Amniotic epithelial cell (primary cell): ENCODE measurements at places on chromosomes 7 and 10.

- DNase-seq = peak; percentile 6
These were observed 97.6 kb downstream of the PTN start for GRCh38 chr7:137245890-137246289.

GRCh38 chr10:1210667-1211066 lies 154.5 kb downstream of the WDR37 start:
- DNase-seq = no peak

GRCh38 chr10:27504808-27505460 lies 830 bp downstream of the RAB18 start:
- peak; percentile 67 for DNase-seq

GRCh38 chr10:125684581-125684980 lies 1.6 kb upstream of the TEX36 start:
- no peak for DNase-seq

- DNase-seq = peak; percentile 72
These were observed 102.1 kb downstream of the RTKN2 start for GRCh38 chr10:62166331-62167131.

DNA sequence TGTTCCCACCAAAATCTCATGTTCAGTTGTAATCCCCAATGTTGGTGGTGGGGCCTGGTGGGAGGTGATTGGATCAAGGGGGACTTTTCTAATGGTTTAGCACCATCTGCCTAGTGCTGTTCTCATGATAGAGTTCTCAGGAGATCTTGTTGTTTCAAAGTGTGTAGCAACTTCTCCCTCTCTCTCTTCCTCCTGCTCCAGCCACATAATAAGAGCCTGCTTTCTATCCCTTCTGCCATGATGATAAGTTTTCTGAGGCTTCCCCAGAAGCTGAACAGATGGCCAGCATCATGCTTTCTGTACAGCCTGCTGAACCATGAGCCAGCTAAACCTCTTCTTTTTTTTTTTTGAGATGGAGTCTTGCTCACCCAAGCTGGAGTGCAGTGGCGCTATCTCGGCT lies 910.6 kb downstream of the KCNMA1 start:
- DNase-seq = peak; percentile 7

DNA sequence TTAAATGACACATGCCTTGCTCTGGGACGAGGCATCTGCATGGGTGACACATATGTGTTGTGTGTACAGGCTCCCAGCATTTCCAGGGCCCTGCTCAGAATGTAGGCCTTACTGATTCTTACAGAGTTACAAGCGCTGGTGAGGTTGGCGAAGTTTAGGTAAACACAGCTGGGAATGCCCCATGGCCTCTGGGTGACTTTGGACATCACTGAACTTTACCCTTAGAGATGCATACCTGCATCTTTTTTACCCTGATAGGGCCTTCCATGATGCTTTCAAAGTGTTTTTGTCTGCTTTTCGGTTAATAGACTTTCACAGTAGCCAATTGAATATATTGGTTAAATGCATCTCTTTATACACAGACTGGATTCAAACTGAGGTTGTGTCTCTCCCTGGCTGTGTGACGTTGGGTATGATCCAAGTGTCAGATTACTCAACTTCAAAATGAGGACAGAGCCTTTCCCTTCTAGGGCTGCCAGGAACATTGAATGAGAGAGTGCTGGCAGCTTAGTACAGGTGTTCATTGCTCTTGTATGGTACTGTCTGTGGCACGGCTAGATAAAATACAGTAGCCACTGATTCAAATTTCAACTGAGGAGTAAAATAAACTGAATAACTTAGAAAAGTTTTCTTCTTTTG lies 29.5 kb downstream of the EGFR start:
- no peak for DNase-seq

- no peak for DNase-seq
These were observed 82.9 kb downstream of the HYCC1 start for GRCh38 chr7:22931011-22931410.

GRCh38 chr7:129824291-129825208 lies 128.2 kb downstream of the UBE2H start:
- peak; percentile 20 for DNase-seq

DNA sequence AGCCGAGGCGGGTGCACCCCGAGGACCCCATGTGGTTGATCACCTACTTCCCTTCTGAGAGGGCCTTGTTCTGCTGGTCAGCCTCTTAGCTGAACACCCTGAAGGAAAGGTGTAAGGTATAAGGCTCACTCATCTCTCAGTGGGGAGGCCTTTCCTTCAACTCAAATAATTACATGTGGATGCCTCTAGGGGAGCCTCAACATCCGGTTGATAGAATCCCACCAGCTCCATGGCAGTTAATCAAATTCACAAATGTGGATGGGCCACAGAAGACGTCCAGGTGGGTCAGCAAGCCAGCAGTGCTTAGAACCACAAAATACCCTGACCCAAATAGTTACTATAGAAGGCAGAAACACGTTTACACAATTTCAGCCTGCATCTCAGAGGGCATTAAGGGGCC lies 37.7 kb upstream of the ZNF32 start:
- no peak for DNase-seq

GRCh38 chr7:132307465-132307864 lies 268.8 kb downstream of the PLXNA4 start:
- no peak for DNase-seq

DNA sequence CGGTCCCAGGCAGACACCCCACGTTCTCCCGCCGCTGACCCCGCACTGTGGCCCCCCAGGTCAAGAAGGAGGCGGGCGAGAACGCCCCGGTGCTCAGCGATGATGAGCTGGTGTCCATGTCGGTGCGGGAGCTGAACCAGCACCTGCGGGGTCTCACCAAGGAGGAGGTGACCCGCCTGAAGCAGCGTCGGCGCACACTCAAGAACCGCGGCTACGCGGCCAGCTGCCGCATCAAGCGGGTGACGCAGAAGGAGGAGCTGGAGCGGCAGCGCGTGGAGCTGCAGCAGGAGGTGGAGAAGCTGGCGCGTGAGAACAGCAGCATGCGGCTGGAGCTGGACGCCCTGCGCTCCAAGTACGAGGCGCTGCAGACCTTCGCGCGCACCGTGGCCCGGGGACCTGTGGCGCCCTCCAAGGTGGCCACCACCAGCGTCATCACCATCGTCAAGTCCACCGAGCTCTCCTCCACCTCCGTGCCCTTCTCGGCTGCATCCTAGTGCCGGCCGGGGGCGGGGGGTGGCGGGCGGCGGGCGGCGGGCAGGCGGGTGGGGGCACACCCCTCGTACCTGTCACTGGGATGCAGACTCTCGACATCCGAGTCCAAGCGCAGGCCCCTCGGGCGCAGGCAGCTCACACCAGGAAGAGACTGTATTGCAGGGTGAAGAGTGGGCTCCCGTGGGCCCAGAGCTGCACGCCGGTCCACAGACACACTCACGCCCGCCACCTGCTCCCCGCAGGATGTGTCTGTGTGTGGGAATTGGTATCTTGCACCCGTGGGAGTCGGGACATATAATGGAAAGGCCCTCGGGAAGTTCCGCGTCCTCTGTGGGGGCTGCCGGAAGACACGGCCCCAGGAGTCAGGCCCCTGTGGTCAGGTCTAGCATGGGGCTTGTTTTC lies 9.6 kb downstream of the MAFK start:
- no peak for DNase-seq

GRCh38 chr7:132376361-132377013 lies 199.8 kb downstream of the PLXNA4 start:
- DNase-seq = no peak

DNA sequence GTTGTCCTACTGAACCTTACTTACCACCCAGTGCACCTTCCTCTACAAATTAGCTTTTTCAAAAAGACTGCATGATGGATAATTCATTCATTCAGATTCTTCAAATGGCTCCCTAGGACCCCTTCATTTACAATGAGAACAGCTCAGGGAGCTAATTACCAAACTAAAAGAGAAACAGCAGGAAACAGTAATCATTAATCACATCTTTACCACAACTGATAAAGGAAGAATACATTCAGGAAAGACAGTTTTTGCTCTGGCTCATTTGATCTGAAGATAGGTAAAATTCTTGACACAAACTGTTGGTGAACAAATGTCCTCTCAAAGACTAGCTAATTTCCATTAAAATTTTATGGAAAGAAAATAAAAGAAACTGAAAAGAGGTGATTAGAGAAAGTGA lies 1652.7 kb upstream of the LRRTM3 start:
- no peak for DNase-seq

DNA sequence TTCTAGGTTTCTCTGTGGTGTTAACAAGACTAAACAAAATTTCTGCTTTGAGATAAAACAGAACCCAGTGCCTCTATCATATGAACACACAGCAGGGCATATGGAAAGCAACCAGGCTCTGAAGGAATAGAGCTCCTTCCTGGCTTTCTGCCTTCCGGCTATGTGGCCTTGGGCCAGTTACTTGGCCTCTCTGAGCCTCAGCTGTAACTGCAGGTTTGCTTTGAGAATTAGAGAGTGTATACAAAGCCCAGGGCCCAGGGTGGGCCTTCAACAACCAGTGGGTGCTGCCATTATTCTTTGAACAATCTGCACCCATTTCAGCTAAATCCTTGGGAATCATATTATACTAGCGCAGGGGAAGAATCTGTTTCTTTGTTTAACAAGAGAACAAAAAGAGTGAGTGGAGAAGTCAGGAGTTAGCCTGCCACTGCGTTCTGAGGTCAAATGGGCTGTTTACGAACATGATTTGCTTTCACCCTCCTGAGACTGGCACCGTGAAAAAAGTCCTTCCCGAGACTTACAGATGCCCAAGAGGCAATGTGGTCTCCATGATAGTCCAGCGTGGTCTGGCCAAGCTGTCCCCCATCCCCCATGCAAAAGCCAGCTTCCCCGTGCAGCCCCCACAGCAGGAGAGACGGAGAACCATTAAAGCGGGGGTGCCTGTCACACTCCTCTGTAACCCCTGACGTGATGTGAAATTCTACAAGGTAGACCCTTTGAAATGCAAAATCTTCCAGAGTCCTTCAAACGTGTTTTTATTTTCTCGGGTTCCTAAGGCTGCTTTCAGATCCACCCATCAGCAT lies 4.9 kb downstream of the FAM53B start:
- DNase-seq = peak; percentile 63

DNA sequence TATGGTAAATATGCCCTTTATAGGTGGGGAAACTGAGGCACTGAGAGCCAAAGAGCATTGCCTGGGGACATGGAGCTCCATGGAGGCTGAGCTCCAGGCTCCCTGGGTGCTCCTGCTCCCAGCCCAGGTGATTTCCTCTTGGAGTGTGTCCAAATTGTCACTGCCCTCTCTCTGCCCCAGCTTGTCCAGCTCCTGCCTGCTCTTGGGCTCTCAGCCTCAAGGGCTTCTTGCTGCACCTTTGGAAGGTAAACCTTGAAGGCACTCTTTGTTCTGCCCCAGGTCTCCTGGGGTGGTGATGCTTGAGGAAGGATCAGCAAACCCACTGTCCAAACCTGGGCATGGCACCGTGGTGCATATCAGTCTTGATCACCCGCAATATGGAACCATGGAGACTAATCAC lies 166.1 kb downstream of the RPS24 start:
- DNase-seq = no peak

- no peak for DNase-seq
These were observed 15.7 kb downstream of the PRKCQ start for GRCh38 chr10:6564367-6564766.

DNA sequence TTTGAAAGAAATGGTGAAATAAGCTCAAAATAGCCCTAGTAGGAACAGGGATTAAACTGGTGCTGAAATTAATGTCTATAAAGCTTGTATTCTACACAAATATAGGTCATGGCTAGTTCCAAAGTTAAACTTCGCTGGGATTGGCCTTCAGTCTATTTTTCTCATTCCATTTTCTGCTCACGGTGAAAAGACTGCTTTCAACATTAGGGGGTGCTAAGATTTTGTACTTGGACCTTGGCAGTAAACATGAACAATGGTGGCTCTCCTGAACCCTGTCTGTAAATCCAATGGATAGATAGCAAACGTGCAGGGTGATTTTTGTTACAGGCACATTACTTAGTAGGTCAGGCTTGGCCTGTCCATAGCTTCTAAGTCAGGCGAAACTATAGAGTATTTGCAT lies 36.0 kb upstream of the RSU1 start:
- peak; percentile 62 for DNase-seq

GRCh38 chr10:107899075-107899474 lies 734.6 kb upstream of the SORCS1 start:
- no peak for DNase-seq

DNA sequence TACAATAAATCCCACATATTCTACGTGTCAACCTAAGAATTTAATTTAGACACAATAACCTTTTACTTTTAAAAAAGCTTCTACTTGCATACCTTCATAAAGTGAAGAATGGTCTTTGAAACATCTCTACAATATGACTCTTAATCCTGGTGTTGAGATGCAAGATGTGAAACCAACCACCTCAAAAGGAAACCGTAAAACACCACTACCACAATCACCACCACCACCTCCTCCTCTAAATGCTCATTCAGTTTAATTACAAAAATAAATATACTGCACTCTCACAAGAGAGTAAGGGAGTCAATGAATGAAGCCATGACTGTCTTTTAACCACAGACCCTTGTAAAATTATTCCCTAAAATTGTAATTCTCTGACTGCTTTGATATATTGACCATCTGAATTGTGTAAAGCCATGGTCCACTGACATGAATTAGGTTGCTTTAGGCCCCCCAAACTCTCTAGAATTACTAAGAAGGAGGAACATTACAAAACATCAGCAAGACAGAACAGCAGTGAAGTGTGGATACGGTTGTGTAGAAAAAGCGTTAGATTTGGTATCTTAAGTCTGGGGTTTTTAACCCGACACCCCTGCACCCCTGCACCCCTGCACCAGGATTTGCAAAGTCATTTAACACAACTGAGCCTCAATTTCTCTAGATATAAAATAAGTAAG lies 171.4 kb downstream of the SFMBT2 start:
- no peak for DNase-seq

DNA sequence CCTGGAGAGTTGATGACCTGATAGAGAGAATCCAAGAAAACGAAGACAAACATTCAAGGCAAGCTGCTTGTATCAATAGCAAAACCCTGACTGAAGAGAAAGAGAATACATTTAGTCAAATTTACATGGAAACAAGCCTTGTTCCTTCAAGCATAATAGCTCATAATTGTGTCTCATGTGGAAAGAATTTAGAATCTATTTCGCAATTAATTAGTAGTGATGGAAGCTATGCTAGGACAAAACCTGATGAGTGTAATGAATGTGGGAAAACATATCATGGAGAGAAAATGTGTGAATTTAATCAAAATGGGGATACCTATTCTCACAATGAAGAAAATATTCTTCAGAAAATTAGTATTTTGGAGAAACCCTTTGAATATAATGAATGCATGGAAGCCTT lies 18.0 kb downstream of the RBAK start:
- peak; percentile 34 for DNase-seq

DNA sequence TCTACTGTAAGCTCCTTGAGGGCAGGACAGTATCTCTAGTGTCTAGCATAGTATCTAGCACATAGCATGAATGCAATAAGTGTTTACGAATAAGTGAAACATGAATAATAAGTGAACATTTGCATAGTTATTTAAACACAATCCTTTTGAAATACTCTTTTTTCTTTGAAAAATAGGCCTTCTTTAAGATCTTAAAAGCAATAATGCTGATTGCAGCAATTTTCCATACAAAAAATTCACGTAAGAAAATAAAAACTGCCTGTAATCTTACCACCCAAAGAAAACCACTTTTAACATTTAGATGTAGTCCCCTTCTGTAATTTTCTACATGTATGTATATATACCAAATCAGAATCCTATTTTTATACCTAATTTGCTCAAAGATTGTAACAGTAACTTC lies 162.5 kb upstream of the HPS1 start:
- DNase-seq = no peak

- peak; percentile 67 for DNase-seq
These were observed 162.9 kb downstream of the CREB5 start for GRCh38 chr7:28575241-28575643.

GRCh38 chr7:25256333-25256819 lies 28.1 kb upstream of the NPVF start:
- peak; percentile 95 for DNase-seq
